ENCODE measurements at places on chromosomes 2 and 18. TPM values are rescaled to one million over a fixed set of nuclear protein-coding genes. Genes with fewer than 3 reads are reported as not detected.

DNA sequence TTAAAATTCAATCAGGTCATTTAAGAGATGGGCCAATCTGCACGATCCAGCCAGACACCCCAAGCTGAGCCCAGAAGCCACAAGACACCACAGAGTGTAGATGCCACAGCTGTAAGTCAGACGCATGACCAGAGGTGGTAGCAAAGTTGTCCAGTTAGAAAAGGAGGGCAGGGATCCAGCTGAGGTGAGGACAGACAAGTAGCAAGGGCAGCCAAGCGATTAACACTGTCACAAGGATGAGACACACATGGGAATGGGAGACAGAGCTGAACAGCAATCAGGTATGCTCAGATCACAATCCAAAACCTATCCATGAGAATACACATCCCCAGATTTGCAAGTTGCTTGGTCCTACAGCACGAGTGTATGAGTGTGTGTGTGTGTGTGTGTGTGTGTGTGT lies 143.4 kb upstream of the STK17B start:
- DNase-seq, result no peak

DNA sequence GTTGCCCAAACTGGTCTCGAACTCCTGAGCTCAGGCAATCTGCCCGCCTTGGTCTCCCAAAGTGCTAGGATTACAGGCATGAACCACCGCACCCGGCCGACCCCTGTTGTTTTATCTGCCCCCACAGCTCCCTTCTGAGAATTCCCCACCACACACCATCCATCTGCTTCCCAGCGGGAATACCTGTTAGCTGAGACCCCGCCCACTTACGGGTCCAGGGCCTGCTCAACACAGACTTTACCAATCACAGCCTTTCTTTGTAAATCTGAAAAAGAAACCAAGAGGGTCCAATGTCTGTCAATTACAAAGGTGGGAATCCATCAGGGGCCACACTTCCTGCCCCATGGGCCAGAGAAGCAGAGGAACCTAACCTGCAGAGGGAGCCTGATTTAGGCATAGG lies 14.2 kb upstream of the CABLES1 start:
- no peak for DNase-seq

DNA sequence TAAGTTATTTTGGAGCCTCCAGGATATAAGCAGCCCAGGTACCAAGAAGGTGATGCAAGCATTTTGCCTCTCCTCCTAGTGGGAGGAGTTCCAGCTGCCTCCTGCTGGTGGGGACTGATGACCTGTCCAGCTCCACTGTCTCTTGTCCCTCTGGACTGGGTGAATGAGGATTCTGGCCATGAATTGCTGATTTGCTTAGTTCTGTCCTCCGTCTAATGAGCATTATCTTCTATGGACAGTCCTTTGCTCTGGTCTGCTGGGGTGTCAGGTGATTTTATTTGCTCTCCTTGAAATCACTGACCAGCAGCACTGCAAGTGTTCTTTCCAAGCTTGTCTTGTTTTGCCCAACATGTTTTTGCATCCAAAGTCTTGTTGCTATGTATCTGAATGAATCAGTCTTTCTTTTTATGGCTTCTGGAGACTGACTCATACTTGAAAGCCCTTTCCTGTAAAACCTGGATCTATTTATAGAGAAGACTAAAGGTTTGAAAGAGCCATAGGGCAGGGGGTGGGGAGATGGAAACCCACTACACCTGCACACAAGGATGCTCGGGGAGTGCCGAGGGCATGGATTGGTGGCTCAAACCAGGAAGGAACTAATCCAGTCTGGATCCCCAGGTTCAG lies 40.5 kb upstream of the EFHD1 start:
- DNase-seq, result no peak

DNA sequence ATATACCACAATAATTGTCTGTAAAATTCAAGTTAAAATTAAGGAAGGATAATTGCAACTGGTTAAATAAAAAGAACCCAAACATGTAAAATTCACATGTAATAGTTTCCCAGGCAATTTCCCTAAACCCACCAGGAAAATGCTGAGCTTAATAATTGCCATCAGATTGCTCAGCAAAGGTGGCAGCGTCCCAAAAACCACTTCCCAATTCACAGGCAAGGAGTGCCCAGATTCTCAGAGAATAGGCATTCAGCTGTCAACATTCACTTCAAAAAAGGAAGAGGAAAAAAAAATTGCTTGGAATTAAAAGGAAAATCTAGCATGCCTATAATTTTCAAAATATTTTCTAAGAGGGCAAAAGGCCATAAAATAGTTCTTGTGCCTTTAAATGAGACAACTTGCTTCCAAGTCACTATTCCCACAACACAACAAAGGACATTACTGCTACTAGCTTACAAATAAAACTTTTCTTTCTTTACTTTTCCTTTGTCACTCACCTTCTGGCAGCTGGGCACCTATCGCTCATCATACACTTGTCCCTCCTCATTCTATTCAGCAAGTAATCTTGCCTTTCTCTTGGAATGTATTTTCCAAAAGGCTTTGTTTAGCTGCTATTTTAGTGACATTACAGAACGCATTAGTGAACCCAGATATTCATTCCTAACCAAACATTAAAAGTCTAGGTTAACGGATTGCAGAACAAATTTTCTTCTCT lies 15.2 kb downstream of the SRBD1 start:
- DNase-seq, result no peak

The ZNF2 gene
- total RNA-seq, result 0.25 TPM

The E2F6 gene
- total RNA-seq, result 5.0 TPM
